GM12891 (cell line): ENCODE measurements at places on chromosomes 11 and 22.

DNA sequence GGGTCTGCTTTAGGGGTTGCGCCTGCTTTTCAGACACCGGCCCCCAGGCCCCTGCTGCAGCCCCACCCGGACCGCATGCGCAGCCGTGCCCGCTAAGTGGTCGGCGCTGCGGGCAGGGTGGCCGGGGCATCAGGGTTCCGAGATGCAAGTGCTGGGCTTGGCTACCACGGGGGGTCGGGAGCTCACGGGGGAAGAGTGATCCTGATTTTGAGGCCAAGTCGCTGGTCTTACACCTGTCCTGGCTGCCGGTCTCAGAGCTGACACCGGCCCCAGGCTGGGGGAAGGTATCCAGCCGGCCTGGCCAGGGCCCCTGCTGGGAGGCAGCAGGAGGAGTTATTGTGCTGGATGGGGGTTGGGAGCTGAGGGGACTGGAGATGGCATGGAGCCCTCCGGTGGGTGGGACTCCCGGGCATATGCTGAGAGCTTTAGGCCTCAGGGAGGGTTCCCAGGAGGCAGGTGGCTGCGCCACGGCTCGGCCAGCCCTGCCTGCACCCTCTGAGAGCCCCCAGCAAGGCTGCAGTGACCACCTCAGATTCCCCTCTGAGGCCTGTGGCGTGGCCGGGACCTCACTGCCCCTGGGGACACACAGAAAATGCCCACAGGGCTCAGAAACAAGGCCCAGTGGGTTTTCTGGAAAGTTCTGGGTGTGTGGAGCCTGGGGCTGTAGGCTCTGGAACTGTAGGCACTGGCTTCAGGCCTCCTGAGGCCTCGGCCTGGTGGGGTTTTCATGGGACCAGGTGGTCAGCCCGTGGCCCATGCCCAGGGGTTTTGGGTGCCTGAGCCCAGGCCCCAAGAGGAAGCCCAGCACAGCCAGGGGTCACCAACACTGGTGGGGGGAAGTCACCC is 4.4 kb upstream of the MUC5AC start:
- DNase-seq = no peak

- no peak for DNase-seq
These were observed 26.3 kb downstream of the MAP6 start for GRCh38 chr11:75642402-75643113.

DNA sequence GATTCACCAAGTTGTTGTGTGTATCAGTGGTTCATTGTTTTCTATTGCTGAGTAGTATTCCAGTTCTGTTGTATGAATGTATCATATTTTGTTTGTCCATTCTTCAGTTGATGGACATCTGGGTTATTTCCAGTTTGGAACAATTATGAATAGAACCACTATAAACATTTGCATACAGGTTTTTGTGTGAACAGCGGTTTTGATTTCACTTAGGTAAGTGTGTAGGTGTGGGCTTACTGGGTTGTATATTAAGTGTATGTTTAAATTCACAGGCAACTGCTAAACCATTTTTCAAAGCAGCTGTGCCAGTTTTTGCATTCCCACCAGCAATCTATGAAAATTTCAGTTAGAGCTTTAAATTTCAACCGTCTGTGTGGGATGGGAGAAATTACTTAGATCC is 217.8 kb downstream of the NELL1 start:
- DNase-seq = no peak

DNA sequence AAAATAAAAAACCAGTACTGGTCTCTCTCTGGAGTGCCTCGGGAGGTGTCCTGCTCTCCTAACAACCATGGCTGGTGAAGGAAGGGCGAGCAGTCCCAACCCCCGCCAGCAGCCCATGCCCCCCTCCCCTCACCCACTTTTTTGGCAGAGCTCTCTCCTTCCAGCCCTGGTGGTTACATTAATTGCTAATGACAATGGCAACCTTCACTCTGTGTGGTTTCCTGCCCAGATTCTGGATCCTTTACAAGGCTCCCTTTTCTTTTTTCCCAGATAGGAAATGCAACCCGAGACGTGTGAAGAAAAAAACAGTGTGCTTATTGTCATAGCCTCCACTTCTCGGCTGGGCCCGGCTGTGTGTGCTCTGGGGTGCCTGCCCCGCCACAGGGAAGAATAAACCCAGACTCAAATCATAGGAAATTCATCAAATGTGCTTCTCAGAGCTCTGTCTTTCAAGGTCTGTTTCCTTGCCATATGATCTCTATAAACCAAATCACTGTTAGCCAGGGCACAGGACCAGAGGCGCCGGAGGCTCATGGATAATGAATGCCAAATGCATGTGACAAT is 513.0 kb downstream of the SOX6 start:
- DNase-seq = no peak

- DNase-seq = no peak
These were observed 711.6 kb upstream of the LRRC4C start for GRCh38 chr11:42171046-42171445.

- peak; percentile 93 for DNase-seq
These were observed at the start of gene CTSF for GRCh38 chr11:66568124-66568916. TSS of gene CTSF (minus strand) at chr11:66568606. CDS start at chr11:66568486, 120 bp downstream.

DNA sequence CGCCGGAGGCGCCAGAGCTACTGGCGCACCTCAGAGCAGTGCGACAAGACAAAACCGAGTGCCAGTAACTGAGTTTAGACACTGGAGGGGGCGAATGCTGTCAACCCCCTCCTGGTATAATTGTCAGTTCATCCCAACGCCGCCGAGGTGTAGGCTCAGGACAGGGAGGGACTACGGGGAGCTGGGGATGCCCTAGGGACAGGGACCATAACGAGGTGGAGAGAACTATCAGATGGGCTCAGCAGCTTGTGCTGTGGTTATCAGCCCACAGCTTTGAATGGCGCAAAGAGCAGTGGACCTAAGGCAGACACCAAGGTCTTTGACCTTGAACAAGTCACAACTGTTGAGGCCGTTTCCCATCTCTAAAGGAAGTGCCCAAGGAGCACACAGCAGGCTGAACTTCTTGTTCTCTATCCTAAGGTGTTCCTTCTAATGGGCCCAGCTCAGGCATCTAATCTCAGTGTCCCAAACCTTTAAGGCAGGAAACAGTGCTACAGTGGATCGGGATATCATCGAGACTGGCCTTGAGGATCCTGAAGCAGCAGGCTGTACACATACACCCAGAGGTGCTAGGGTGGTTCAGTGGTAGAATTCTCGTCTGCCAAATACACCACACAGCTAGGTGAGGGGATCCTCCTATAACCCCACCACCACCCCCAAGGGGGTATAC is 958 bp upstream of the TUT1 start:
- no peak for DNase-seq

- DNase-seq = no peak
These were observed 146.2 kb downstream of the TRIM29 start for GRCh38 chr11:119991669-119992068.

- no peak for DNase-seq
These were observed 673 bp upstream of the PANX2 start for GRCh38 chr22:50169774-50170341.

GRCh38 chr11:35419184-35419829 is at the start of gene SLC1A2:
TSS of gene SLC1A2 (minus strand) at chr11:35419558. CDS start at chr11:35418966, 592 bp downstream.
- DNase-seq = peak; percentile 23

- DNase-seq = no peak
These were observed 14.2 kb upstream of the TLCD5 start for GRCh38 chr11:120310870-120311269.

GRCh38 chr22:17284466-17284865 is 65.2 kb upstream of the ADA2 start:
- DNase-seq = no peak

GRCh38 chr11:129061492-129062230 is 119.0 kb upstream of the TP53AIP1 start:
- no peak for DNase-seq

DNA sequence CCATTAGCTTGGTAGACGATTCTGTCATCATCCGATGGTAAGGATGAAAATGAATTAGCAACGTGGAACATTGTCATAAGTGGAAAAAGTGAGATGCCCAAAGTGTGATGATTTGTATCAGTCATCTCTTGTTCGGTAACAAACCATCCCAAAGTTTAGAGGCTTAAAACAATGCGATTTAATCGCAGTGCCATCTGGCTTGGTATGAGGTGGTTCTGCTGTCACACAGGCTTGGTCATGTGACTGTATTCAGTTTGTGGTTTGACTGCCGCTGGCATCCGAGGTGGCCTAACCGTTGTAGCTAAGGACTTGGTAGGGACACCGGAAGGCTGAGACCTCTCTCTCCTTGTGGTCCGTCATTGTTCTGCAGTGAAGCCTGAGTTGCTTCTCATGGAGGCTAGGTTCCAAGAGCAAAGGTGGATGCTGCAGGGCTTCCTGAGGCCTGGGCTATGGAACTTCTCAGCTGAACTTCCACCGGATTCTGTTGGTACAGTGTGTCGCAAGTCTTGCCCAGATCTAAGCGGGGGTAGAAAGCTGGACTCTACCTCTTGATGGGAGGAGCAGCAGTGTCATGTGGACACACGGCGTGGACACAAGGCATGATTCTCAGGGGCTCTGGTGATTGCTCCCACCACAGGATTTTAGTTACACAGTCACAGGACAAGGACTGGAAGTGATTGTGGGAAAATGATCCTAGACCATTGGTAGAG is 36.3 kb downstream of the BCR start:
- DNase-seq = no peak

- peak; percentile 86 for DNase-seq
These were observed at the start of gene MAPK8IP1 for GRCh38 chr11:45885274-45885920. TSS of gene MAPK8IP1 (plus strand) at chr11:45885651. CDS start at chr11:45885821, 170 bp downstream.
